ENCODE measurements at places on chromosomes 11 and 22. TPM values are rescaled to one million over a fixed set of nuclear protein-coding genes. Genes with fewer than 3 reads are reported as not detected.

Gene OR52E8
- not detected for total RNA-seq

Gene LRRC4C
- total RNA-seq: 45.4 TPM

Gene DCDC1
- total RNA-seq: 34.7 TPM

Gene PDE2A
- 16.2 TPM for total RNA-seq

Gene CEND1
- 6.4 TPM for total RNA-seq

Gene KRTAP5-2
- total RNA-seq: not detected

Gene CLDN5
- 74.5 TPM for total RNA-seq

Gene OR2D2
- 0.38 TPM for total RNA-seq

Gene TMEM223
- 19.8 TPM for total RNA-seq

Gene RAB36
- total RNA-seq: 8.3 TPM

Gene SYT9
- total RNA-seq: 14.8 TPM

Gene CEP164
- 53.5 TPM for total RNA-seq

Gene HEPHL1
- total RNA-seq: not detected

Gene TNRC6B
- total RNA-seq: 116 TPM

Gene GAB4
- total RNA-seq: not detected

Gene MAPK11
- total RNA-seq: 7.6 TPM

Gene TTLL1
- 15.4 TPM for total RNA-seq

Gene KRTAP5-9
- not detected for total RNA-seq

Gene ABTB2
- 17.5 TPM for total RNA-seq
